ENCODE measurements at places on chromosomes 7 and 10. TPM values are rescaled to one million over a fixed set of nuclear protein-coding genes. Genes with fewer than 3 reads are reported as not detected.

ITIH5 gene
- total RNA-seq: 9.9 TPM

SFTPA1 gene
- total RNA-seq: 0.26 TPM

ADAM12 gene
- under 0.01 TPM for total RNA-seq

SEMA3E gene
- under 0.01 TPM for total RNA-seq

ARL4A gene
- total RNA-seq: 13.0 TPM

HOXA7 gene
- total RNA-seq: 0.26 TPM

TMEM213 gene
- total RNA-seq: not detected

COBL gene
- 22.3 TPM for total RNA-seq

SPDYE6 gene
- total RNA-seq: not detected

NME8 gene
- not detected for total RNA-seq

EGFR gene
- 44.2 TPM for total RNA-seq

PLAU gene
- total RNA-seq: 1.6 TPM

GRCh38 chr10:121493521-121493920, 104.7 kb downstream of the FGFR2 start:
- DNase-seq: no peak

- DNase-seq: no peak
Observed at GRCh38 chr10:61984803-61985418, 83.4 kb downstream of the ARID5B start.

DNA sequence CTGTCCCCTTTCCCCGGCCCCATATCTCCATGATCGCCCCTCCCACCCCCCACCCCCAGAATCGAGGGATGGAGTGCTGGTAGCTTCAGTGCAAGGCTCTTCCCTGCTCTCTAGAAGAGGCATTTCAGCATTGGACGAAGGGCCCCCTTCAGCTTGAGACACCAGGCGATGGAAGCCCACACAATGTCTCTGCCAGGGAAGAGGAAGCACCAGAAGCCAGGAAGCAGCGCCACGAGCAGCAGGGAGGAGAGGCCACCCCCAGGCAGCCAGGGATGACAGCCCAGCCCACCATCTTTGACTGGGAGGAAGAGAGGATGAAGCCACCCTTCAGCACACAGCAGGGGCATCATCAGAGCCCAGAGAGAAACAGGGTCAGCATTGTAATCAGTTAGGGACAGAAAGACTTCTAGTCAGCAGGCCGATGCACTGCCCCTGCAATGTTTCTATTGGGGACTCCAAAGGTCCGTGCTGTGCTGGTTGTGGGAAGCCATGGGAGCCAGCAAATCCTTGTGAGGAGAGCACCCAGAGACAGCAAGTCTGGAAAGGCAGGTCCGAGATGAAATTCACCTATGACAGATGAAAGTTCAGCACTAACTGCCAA, 15.7 kb downstream of the TMEM72 start:
- no peak for DNase-seq

- DNase-seq: no peak
Observed at GRCh38 chr10:13062803-13063202, 37.2 kb upstream of the OPTN start.

DNA sequence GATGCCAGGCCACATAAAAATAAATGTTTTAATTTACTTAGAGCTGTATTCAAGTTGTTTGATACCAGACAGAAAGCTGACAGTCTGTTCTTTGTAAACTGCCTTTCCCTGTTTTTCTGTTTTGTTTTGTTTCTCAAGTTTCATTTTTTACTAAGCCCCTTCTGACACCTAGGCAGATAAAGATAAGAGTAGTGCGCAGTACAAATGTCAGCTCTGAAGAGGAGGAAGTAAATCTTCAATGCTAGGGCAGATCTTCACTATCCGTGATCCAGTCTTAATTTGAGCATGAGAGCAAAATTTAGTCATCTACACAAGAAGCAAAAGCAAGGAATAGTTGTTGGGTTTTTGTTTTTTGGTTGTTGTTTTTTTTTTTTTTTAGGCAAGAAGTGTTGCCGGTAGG, 27.3 kb downstream of the MTURN start:
- no peak for DNase-seq

DNA sequence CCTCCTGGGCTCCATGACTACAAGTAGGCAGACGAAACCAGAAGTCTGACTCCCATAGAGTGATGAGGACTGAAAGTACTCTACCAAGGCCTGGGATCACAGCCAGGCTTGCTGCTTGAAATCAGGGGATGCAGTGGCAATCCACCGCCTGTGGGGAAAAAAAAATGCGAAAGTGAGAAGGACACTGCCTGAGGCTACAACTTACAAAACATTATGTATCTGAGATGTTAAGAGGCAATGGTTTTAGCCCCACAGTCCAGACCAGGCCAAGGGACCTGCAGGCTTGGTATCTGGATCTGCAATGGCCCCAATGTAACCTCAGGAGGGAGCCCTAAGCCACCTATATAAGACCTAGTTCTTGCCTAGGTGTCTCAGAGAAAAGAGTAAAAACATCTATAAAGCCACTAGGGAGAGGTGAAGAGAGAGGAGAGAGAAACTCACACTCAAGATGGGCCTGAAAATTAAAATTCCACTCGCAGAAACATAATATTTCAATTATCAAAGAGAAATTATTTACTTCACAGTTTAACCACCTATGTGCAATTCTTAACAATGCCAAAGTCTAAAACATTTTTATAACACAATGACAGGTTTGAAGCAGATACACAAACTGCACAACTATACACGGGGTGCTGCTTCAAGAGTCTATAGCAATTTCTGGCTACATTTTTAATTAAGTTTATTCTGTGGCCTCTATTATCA, 13.9 kb downstream of the DNAJC1 start:
- peak; percentile 55 for DNase-seq

DNA sequence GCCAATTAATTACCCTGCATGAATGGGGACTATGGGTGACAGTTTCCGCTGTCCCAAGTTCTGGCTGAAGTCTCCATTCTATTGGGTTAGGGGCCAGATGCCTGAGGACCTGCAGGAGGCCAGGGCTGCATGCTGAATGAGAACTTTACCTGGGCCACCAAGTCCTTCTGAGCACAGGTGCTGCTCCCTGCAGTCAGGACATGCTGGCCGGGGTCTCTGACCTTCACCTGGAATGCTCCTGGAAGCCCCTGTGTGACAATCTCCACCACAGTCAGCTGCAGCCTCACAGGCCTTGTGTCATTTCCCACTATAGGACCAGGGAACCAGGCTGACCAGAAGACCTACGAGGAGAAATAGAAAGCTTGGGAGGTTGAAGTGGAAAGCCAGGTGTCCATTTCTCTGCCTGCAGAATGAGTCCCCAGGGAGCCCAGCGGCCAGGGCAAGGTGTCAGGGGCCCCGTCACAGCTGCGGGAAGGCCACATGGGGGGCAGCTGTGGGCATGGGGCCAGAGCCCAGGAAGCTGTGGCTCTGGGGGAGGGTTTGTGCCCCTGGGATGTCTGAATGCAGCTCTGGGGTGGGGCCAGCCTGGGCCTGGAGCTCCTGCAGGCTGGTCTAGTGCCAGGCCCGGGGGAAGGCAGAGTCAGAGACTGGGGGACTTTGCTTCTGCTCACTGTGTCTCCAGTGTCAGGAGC, 5.6 kb upstream of the GIMAP8 start:
- DNase-seq: no peak

DNA sequence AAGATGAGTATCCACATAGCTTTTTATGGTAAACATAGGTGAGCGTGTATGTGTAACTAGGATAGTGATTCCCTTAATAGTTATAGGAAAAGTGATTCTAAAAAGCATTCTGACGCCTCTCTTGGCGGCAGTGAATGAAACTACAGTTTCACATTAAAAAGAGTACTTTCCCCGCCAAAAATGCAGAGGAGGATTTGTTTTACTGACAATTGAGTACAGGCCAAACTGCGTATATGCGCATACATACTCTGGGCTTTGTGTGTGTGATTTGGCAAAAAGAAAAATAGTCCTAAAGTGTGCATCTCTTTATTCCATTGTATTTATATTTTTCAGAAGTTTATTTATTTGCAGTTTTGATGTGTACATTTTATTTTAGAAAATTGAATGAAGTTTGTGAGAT, 10.3 kb downstream of the CUL1 start:
- no peak for DNase-seq

- no peak for DNase-seq
Observed at GRCh38 chr10:10687751-10688150, 329.9 kb upstream of the CELF2 start.

- DNase-seq: no peak
Observed at GRCh38 chr7:157881048-157881771, 544.4 kb downstream of the DNAJB6 start.

DNA sequence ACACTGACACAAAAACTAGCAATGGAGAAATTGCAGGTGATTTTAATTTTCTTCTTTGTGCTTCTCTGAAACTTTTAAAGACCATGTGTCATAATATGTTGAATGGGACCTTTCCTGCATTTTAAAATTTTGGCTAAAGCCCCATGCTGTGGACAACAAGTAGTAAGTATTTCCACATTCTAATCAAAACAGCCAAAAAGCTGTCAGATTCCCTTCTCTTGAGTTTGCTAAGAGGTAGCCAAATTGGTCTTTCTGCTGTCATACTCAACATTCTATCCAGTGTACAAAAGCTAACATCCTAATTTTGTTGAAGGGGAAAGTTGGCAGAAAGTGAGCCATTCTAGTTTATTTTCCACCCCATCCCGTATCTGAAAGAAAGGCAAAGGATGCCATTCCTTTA, 447.6 kb downstream of the TFEC start:
- no peak for DNase-seq

- DNase-seq: no peak
Observed at GRCh38 chr10:17141504-17142229, 12.1 kb upstream of the CUBN start.

GRCh38 chr10:28785018-28785417, 107.7 kb downstream of the BAMBI start:
- DNase-seq: no peak

GRCh38 chr10:15197276-15197675, 28.8 kb upstream of the NMT2 start:
- DNase-seq: no peak

DNA sequence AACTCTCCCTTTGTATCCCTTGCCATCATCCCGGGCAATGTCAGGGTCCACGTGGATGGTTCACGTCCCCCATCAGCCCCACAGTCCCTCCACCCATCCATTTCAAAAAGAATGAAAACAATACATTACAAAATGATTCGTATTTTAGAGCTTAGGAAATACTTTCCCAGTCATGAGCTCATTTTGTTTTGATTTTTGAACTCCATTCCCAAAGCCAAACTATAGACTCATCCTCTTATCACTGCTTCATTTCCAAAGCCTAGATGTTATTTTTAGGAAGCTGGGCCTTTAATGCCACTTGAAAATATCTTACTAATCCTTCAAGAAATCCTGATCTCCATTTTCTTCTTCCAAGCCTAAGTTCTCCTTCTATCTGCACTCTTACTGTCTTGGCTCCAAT, 72.1 kb downstream of the WNT2 start:
- DNase-seq: no peak

DNA sequence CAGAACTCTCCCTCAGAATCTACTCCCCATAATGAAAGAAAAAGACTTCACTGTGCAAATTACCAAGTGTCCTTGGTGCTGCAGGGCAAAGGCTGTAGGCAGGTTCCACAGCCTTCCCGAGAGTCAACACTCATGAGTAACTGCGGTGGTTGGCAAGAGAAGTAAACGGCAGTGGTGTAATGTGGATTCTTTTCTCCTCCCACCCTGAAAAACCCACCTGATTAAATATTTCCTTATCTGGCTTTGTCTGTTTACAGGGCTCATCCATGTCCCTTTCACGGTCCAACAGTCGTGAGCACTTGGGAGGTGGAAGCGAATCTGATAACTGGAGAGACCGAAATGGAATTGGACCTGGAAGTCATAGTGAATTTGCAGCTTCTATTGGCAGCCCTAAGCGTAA, 300.9 kb downstream of the BICC1 start:
- DNase-seq: no peak

DNA sequence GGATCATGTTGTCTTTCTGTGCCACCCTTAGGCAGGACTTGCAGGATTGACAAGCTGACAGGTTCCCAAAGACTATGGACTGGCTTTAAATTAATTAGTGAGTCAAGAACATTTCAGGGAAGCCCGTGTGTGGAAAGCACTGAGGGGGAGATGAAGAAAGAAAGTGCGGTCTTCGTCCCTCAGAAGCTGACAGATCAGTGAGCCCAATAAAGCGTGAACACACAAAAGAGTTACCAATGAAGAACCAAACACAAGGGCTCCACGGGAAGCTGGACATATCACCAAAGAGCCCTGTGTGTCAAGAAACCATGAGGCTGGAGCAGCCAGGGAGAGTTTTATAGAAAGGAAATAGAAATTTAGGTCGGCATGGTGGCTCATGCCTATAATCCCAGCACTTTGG, 725.8 kb downstream of the PARD3 start:
- DNase-seq: no peak

- no peak for DNase-seq
Observed at GRCh38 chr7:15915686-15916293, 229.3 kb upstream of the MEOX2 start.

DNA sequence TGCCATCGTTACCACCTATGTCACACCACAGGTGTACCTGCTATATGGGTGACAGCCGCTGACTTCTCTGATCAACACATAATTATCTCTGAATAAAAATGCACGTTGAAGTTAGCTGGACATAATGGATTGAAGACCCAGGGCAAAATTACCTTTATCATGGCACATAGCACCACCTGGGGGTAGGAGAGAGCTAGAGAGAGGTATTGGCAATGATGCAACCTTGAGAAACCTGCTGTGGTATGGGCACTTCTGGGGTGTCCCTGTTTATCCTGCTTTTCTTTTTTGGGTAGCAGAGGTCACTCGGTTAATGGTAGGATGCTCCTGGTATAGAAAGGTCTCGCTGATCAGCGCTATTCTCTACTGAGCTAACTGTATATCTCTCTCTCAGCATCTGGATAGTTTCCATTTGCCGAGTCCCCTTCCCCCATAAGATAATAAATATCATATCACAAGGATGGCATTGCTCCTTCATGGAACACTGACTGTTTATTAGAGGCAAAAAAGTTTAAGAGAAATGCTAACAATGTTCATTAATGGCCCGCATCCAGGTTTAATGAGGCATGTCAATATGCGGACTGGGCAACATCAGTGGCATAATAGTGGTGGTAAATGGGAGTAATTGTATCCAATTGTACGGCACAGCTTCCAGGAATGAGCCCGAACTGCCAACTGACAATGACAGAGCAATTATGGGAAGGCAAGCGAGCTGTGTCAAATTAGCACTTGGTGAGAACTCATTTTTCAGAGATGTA, 323.1 kb downstream of the TFEC start:
- DNase-seq: peak; percentile 15

- DNase-seq: no peak
Observed at GRCh38 chr10:70528741-70529362, 50.3 kb downstream of the PALD1 start.

Data from body of pancreas (tissue), 4 donors.